CD4-positive, alpha-beta T cell treated with Interleukin-6 at 100 ng/mL for 8 hours (primary cell): ENCODE measurements at places on chromosomes 16 and 17.

DNA sequence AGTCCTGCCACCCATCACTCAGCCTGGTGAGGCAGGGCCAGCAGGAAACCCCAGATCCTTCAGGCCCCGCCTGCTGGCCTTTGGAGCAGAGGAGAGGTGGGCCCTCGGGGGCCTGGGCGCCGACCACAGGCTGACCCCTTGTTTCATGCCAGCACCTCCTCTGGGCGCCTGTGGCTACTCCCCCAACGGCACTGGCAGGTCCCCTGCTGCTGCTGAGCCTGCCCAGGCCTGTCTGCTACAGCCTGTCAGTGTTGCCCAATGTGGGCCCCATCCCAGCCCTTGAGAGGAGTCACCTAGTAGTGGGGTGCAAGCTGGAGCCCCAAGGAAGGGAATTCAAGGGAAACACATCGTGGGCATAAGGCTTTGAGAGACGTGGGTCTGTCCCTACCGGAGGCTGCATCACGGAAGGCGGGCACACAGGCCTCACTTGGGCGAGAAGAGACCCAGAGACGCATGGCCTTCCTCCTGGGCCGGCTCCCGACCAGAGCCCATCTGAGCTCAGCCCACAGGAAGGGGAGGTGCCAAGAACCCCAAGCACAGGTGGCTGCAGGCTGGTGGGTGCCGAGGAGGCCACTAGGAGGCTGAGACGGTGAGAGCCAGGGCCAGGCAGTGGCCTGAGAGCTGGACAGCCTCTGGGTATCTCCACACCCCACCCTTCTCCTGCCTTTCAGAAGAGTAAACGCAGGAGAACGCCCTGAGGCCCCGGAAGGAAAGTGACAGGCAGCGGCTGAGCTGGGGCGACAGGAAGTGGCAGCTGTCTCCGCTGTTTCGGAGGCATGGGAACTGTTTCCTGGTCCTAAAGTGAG, 8.0 kb upstream of the FASN start:
- DNase-seq = peak; percentile 67

- no peak for DNase-seq
These were observed 62.0 kb downstream of the FOXL1 start for GRCh38 chr16:86640265-86640843.

DNA sequence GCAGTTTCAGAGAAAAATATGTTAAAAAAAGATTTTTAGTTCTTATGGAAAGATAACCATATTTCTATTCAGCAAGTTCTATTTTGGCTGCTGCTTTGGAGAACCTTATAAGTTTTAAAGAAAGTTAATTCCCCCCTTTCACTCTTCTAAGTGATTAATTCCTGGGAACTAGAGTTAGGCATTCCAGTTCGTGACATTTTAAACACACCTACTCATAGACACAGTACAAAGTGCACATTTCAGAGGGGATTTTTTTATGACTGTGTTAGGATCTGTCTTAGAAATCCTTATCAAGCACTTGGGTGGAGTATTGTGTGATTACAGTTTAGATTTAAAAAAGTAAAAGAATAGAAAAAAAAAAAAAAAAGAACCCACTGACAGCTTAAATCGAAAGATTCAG, 3.5 kb upstream of the CDH11 start:
- DNase-seq = no peak

DNA sequence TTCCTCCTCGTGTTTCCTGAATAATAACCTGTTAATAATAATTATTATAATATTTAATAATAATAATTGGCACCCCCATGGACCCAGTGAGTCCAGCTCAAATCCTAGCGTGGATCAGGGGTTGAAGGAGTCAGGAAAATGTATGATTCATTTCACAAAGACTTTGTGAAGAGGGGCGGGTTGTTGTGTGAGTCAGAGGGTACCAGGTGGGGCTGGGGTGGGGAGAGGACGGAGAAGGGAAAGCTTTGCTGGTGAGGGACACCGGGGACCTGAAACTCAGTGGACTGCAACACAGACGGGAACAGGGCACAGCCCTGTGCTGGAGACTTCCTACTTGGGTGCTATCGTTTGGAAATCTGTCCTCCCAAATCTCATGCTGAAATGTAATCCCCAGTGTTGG, 3.1 kb upstream of the ADORA2B start:
- DNase-seq = no peak

DNA sequence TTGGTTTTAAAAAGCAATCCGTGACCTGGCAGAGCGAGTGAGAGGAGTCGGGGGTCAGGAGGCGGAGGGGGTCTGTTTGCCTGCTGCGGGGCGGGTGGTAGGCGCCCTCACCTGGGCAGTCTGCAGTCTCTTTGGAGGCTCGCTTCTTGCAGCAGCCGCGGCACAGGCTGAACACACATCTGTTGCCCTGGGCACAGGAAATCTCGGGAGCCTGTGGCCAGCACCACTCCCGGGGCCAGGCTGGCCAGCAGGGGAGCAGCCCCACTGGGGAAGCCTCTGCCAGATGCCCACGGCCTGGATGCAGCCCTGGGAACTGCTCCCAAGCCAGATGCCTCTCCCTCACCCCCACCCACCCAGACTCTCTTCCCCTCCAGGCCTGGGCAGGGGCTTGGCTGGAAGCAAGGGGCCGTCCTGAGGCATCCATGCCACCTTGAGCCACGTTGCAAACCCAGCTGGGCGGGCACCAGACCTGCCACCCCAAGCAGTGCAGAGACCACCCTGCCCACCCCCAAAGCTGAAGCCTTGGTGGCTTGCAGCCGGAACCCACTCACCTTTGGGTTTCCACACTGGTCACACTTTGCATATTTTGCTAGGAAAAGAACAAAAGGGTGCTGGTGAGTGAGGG, 6.6 kb downstream of the GPS1 start:
- DNase-seq = no peak
